ENCODE measurements at places on chromosomes 5 and 9.

DNA sequence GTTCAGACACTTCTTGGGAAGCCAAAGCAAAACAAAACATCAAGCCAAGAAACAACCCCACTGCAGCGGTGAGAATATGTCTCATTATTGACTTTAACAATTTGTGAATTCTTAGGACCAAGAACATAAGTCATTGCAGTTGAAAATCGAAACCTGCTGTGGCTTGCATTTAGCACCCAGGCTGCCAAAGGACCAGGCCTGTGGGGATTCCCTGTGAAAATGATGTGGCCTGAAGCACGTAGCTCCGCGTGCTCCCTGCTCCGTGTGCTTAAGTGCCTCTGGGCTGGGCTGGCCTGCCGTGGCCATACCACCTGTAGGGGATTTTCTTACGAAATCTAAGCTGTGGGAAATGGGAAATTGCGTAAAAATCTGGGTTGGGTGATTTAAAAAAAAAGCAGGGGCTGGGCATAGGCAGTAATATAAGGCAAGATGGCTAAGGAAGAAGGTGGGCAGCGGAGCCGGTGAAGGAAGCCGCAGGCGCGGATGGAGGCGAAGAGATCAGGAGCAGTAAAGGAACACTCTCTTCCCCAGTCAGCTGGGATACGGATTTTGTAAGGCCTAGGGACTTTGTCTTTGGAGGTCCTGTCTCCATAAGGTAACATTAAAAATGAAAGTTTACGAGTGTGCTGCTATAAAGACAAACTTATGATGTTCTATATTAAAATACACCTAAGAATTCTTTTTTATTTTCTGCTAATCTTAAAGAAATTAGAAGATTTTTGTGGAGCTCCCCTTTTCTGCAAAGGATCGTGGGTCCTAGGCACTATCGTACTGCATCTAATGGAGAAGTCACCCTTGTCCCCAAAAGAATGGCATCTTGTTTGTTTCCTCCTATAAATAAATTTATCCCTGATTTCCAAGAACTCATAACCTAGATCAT, 189.6 kb upstream of the SEMA6A start:
- no peak for DNase-seq

DNA sequence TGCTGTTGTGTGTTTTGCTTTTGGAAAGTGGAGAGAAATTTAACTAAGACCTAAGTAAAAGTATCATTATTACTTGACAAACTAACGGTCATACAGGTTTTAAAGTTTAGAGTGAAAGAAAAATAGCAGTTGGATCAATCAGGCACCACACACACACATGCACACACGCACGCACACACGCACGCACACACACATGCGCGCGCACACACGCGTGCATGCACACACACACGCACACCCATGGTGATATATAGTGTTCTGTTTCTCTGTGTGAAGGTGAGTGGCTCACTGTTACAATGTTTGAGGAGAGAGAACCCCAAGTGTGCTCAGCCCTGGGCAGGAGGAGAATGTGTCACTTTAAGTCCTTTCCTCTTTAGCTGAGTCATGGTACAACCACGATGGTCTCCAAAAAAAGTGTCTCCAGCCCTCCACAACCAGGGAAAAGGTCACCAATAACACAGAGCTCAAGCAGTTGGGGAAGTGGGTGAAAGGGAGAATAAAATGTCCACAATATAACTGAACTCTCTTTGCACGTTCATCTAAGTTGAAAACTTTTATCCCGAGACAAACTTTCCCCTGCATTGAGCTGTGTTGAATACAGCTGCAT, 3.2 kb downstream of the ZNF366 start:
- DNase-seq, result no peak

DNA sequence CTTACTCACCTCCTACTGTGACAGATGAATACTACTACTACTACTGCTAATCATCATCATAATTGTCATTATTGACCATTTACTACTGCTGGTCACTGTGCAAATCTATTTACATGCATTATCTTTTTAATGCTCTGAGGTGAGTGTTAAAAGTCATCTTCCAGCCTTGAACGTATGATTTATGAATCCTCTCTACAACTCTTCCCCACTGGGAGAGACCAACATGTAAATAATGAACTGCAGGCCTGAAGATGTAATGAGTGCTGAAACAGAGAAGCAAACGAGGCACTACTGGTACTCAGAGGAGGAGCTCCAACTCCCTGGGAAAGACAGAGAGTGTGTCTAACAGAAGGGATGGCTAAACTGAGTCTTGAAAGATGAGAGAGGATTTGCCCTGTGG, 95.4 kb downstream of the JAKMIP2 start:
- DNase-seq, result no peak

- DNase-seq, result no peak
Observed at GRCh38 chr5:174271316-174271715, 225.8 kb downstream of the NSG2 start.

DNA sequence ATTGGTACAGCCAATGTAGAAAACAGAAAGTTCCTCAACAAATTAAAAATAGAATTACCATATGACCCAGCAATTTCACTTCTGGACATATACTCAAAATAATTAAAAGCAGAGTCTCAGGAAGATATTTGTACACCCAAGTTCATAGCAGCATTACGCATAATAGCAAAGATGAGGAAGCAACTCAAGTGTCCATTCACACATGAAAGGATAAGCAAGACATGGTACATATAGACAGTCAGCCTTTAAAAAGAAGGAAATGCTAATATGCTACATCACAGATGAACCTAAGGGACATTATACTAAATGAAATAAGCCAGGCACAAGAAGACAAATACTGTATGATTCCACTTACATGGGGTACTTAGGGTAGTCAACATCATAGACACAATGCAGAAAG, 76.7 kb downstream of the ANXA2R start:
- DNase-seq, result no peak

DNA sequence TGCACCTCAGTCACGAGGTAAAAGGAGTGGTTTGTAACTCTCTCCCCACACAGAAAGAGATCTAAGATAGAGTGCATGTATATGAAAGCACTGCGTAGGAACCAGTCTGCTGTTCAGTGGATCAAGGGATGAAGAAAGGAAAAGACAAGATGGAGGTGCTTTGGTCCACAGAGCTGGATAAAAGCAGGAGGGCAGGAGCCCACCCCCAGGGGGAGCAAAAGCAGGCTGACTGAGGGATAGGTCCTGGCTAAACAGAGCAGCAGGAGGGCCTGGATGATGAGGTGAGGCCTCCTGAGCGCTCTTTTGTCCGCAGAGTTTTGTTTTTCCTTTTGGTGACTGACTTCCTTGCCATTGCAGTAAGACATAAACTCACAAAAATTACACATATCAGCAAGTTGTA, 293.5 kb upstream of the C9orf72 start:
- DNase-seq, result no peak

DNA sequence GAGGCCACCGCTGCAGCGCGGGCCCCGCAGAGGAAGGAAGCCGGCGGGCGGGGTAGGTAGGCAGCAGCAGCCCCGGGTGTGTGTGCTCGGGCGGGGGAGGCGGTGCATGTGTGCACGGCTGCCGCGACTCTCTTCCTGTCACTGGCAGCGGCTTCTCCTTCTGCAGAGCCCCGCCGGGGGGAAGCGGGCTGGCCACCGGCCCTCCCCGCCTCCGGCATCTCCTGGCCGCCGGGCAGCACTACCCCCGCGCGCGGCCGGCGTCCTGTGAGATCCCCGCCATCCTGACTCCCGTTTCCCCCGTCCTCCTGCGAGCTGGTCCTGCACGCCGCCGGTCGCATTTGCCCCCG, 315 bp downstream of the PIK3R1 start:
- DNase-seq, result no peak

DNA sequence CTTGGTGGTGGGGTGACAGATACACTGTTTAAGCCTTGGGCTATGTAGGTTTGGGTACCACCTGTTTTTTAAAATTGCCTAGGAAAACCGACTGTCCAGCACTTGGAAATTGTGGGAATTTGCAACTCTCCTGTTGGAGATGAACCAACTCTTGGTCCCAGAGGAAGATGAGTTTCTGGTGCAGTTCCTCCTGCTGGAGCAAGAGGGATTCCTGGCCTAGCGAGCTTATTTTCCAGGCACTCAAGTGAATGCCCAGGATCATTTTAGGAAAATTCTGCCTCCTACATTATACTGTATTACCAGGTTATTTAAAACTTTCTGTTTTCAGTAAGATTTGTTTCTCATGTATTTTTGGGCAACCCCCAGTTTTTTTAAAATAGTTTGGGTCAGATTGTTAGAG, 33.7 kb downstream of the AP3S1 start:
- DNase-seq, result no peak

- DNase-seq, result no peak
Observed at GRCh38 chr5:135063511-135064234, 29.6 kb upstream of the PITX1 start.

GRCh38 chr9:107637421-107638420, 148.2 kb upstream of the KLF4 start:
- DNase-seq, result no peak

DNA sequence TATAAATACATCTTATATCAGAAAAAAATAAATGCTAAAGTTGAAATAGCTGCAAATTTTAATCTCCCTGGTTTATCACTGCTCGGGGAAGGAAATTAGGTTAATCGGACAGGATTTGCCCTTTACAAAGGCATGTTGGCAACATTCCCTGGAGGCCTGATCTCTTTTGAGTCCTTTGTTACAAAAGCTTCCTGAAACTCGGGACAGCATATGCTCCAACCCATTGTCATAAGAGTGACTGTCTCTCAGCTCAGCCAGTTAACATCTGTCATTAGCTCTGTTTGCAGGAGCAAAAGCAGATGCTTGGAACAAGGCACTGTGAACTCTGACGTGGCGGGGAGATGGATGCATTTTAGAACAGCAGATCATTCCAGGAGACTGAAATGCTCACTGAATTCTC, 80.6 kb downstream of the MYO10 start:
- DNase-seq, result no peak

GRCh38 chr5:137730336-137730735, 5.6 kb downstream of the KLHL3 start:
- DNase-seq, result no peak

GRCh38 chr5:78472469-78473106, 112.2 kb downstream of the SCAMP1 start:
- no peak for DNase-seq

DNA sequence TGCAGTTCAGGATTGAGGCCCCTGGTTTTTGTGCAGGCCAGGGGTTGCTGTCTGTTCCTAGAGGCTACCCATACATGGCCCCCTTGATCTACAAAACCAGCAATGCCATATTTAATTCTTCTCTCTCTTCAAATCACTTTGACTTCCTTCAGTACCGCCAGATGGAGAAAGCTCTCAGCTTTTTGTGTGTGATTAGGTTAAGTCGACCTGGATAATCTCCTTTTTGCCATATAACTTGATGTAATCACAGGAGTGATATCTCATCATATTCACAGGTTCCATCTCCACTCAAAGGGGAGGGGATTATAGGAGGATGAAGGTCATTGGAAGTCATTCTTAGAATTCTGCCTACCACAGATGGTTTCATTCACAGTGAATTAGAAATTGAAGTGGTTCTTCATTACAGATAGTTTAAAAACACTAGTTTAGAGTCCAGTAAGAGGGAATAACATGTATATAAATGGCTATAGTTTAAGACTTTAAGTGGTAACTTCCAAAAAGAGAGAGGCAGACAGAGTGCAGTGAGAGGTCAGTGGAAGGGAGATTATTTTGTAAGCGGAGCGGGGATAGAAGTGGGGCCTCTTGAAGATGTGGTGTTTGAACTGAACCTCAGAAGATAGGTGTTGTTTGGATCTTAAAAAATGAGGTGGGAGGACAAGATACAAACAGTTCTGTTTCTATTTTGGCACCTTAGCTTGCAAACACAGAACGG, 85.9 kb downstream of the GALNT10 start:
- DNase-seq, result no peak

DNA sequence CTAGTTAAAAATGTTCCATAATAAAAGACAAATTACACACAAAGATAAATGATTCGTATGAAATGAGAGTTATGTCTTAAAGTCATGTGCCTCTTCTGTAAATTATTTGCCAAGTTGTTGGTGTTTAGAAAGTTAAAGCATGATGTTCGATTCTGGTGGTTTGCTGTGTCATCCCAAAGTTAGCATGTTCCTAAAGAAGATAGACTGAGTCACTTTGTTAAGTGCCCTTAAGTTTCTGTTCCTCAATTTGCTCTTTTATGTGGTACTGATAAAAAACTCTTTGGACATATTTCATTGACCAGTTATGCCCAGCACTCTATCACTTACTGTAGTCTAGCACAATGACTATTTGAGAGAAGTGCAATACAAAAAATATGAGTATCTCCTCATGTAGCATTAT, 366.9 kb upstream of the ZNF608 start:
- no peak for DNase-seq

DNA sequence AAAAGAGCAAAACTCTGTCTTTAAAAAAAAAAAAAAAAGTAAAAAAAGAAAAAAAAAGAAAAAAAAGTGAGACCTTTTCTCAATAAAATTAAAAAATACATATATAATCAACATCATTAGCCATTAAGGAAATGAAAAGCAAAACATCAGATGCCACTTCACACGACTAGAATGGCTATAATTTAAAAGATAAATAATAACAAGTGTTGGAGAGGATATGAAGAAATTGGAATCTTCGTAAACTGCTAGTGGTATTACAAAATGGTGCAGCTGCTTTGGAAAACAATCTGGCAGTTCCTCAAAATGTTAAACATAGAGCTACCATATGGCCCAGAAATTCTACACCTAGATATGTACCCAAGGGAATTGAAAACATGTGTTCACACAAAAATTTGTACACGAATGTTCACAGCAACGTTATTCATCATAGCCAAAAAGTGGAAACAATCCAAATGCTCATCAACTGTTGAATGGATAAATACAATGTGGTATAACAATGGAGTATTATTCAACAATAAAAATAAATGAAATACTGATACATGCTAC, 45.3 kb upstream of the SIL1 start:
- DNase-seq, result no peak

DNA sequence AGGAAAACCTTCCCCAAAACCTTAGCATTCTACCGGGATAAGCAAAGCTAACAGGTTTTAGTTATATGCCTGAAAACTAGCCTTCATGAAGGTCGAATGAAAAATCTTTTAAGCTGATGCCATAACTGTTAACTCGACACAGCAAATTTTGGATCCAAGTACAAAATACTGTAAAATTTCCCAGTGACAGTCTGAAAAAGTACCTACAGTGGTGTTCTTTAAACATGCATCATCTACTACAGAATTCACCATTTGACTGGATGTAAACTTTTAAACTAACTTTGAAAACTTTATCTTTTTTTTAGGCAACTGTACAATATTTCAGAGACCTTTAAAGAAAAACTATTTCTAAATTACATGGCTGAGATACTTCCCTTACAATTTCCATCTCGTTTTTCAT, 791 bp downstream of the RAPGEF6 start:
- no peak for DNase-seq

GRCh38 chr9:96253059-96253696, 48.8 kb downstream of the HSD17B3 start:
- no peak for DNase-seq

- DNase-seq, result no peak
Observed at GRCh38 chr9:20472342-20473045, 149.8 kb downstream of the MLLT3 start.

Measured in activated CD8-positive, alpha-beta memory T cell treated with anti-CD3 and anti-CD28 coated beads, Interleukin-2, amount 50 U/mL, for 48 hours (primary cell).